ENCODE measurements at places on chromosomes 1 and 21.

DNA sequence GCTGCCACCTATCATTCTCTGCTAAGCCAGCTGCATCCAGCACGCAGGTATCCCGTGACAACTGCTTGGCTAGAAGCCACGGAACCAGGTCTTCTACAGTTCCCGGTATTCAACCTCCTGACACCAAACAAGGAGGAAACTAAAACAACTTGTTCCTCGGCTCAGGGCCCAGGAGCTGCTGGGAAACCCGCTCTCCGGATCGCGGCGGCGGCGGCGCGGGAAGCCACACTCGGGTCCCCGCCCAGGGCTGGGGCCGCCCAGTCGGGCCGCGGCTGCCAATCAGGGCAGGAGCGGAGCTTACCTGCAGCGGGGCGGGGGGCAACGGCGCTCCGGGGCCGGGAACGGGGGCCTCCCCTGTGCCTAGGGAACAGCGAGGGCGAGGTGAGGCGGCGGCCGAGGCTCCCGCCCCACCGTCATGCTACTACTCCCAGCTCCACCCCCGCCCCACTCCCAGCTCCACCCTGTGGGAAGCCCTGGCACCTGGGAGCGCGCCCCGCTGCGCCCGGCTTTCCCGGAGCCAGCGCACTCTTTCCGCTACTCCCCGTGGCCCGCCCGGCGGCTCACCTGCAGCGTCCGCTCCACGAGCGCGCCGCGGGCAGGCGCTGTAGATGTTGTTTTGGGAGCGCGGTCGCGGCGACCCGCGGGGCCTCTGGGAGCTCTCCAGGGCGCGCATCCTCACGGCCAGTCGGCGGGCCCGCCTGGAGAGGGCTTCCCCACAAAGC lies 12.1 kb downstream of the IL24 start:
- DNase-seq: peak; percentile 46

- no peak for DNase-seq
Measured at GRCh38 chr1:20775700-20776099, 11.4 kb downstream of the HP1BP3 start.

- no peak for DNase-seq
Measured at GRCh38 chr1:19712928-19713327, 48.3 kb downstream of the HTR6 start.

DNA sequence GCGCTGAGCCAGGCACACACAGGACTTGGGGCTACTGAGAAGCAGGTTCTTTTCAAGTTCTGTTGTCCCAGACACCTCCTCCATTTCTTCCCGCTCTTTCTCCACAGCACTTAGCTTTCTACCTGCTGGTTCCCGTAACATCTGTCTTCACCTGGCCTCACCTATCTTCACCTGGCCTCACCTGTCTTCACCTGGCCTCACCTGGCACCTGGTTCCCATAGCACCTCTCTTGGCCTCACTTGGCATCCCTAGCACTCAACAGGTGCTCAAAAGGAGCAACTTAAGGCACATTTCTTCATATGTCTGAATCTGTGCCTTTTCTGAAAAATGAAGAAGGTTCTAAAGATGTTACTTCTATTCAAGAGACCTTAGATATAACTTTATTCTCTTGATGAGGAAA lies 10.4 kb downstream of the KCNK1 start:
- DNase-seq: no peak

GRCh38 chr1:107963008-107963407 lies 2.0 kb downstream of the VAV3 start:
- DNase-seq: no peak

DNA sequence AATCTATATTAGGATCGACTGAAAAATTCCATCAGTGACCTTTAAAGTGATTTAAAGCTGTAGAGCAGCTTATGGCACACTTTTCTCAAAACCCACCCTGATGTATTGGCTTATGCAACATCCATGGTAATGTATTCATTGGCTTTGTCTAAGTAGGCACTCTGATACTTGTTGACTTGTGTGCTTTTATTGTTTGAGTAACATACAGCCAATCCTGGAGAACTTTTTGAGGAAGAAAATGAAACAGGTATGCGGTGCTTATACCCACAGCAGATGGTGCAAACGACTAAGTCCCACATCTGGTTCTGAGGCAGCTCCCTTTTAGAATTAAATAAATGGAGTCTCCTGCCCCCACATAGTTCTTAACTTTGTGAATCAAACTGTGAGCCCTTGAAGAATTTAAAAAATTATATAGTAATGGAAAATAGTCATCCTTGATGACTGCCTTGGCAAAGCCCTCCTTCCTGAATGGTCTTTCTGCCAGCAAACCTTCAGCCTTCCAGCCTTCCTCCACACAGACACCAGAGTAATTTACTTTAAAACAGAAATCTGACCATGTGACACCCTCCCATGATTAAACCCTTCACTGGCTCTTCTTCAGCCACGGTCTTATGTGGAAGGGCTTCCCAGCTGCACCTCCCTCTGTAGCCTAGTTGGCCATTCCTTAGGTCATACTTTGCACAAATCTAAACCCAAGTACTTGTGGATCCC lies 116.0 kb downstream of the BCAR3 start:
- DNase-seq: no peak

DNA sequence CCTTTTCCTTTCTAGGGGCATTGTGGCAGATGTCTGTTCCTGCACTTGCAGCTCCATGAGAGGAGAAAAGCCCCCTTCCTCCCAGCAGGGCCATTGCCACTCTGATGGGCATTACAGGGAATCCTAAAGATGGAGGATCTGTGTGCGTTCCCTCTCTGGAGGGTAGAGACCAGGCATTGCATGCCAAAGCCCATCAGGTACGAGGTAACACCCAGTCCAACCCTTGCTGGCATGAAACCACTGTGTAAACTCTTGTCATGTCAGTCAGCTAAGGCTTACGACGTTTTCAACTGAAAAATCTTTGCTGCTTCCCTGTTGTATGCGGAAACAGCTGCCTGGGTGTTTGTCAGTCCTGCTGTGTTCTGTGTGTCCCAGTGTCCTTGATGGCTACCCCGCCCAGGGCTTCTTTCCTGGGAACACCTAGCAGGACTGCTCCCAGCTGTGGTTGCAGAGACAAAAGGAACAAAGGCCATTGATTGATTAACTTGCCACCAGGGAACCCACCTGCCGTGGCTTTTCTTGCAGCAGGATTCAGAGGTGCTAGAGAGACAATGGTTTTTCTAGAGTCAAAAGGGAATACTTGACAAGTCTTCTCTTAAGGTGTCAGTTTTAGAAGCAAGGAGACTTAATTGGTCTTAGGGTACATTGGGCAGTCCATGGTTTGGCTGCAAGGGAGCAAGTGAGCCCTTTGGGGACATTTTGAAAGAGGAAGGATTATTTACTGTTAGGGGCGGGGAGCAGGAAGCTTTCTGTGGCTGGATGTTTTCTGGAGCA lies 24.6 kb downstream of the B3GALT5 start:
- no peak for DNase-seq

- peak; percentile 31 for DNase-seq
Measured at GRCh38 chr1:176205332-176205914, 1.7 kb downstream of the COP1 start.

GRCh38 chr1:204468206-204468605 lies 26.4 kb downstream of the PIK3C2B start:
- no peak for DNase-seq

DNA sequence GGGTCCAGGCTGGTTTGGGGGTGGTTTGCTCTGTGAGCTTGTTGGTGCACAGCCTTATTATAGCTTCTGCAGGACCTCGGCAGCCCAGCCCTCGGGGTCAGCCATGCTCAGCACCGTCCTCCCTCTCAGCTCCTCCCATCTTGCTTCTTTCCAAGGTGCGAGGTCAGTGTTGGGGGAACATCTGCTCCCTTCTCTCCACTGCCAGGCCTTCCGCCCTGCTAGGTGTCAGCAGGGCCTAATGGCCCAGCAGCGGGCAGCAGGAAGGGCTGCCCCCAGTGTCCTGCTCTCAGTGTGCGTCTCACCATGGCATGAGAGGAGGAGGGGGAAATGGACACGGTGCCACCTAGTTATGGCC lies 36.5 kb upstream of the LRRC3 start:
- no peak for DNase-seq

DNA sequence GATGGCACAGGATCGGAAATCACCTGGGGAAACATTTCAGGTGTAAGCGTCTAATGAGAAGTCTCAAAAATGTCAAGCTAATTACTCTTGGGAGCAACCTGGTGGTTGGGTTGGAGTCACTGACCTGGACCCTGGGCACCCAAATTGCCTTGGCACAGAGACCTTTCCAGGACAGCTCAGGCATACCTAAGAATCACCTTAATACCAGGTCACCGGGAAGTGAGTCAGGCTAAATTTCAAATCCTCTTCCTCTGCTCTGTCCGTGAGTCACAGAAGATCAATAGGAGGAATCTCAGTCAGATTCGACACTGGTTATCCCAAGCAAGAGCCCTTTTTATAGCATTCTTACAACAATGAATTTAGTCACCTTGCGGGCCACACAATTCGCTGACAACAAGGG lies 179.6 kb upstream of the CAMK1G start:
- no peak for DNase-seq

GRCh38 chr1:2049225-2049717 lies 940 bp upstream of the PRKCZ start:
- no peak for DNase-seq

DNA sequence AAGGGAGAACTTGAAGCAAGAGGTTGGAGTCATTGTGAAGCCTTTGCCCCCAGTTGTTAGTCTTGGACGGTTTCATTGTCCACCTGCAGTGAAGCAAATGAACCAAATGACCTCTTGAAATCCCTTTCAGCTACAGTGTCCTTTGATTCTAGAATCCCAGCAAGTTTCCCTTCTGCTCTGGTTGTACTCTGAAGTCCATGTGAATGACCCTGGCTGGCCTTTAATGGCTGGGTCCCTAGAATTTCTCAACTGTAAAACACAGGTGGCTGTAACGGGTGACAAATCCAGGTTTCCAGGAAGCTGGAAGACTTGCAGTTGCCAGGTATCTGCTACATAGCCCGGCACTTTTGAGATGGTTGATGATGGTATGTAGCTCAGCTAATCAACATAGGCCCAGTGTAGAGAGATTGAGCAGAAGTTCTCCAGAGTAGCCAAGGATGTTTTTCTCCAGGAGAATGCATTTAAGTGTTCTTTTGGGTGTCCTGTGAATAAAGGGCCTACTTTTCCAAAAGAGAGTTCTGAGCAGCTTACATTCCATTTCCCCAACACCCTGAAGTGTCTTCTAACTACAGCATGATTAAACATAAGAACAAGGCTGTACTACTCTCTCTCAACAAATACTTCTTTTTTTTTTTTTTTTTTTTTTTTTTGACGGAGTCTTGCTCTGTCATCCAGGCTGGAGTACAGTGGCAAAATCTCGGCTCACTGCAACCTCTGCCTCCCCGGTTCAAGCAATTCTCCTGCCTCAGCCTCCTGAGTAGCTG lies 17.6 kb upstream of the SLC30A1 start:
- DNase-seq: no peak

- DNase-seq: no peak
Measured at GRCh38 chr1:39632682-39633417, 6.6 kb downstream of the HEYL start.

DNA sequence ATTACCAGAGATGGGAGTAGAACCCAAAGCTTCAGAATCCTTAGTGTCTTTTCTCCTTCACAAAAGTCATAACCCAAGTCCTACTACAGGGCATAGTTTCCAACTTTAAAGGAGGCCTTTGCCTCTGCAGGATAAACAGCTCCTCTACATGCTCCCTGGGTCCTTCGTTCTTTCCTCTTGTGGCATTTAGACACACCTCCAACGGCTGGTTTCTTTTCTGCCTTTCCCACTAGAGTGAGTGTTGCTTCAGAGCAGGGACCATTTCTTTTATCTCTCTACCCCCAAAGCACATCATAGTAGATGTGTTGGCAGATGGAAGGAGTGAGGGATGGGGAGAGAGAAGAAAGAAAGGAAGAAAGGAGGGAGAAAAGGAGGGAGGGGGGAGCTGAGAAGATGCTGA lies 144.7 kb upstream of the SPATA6 start:
- no peak for DNase-seq

DNA sequence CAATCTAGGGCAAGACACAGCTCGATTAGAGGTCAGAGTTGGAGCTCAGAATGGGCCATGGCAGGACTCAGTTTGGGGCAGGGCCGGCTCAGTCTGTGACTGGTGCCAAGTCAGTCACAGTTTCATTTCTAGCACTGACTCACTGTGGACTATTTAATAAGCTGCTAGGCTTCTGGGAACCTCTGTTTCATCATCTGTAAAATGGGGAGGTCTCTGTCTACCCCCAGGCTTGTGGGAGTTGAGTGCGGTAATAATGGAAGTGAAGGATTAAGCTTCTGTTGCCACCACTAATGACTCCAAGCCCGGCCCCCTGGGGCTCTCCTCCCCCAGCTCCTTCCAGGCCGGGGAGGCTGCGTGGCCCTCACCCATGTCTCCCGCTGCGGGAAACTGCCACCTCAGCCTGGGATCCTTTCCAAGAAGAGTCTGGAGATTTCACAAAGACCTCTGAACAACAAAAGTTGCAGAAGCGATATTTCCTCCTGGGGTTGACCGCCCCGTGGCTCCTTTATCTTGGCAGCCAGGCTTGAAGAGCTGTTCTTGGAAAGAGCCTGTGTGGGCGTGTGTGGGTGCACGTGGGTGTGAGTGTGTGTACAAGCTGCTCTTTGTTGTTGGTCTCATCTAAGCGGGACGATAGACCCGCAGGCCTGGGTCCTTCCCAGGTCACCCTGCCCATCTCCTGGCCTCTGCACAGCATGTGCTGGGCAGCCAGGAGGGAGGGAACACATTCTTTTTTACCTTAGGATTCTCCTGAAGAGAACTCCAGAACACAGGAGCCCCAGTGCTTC lies 29.1 kb downstream of the KNCN start:
- no peak for DNase-seq

DNA sequence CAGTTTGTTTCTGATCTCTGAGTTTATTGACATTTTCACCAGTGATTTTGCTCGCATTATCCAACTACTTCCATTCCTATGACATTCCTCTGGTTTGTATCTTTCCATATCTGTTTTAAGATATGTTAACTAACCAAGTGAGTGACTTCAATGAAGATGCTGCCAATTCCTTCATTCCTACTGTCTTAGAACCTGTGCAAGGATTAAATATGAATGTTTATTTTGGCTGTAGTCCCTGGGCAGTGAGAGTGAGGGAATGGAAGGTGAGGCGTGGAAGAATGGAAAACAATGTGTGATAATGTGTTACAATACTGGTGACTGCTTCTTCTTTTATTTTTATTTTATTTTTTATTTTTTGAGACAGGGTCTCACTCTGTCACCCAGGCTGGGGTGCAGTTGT lies 183.0 kb downstream of the SDCCAG8 start:
- no peak for DNase-seq

All from GM13977 (cell line).